RCC 7860 (cell line): ENCODE measurements at places on chromosomes 16 and 17.

GRCh38 chr17:38673707-38674013, 1.1 kb downstream of the EPOP start:
- DNase-seq = no peak

DNA sequence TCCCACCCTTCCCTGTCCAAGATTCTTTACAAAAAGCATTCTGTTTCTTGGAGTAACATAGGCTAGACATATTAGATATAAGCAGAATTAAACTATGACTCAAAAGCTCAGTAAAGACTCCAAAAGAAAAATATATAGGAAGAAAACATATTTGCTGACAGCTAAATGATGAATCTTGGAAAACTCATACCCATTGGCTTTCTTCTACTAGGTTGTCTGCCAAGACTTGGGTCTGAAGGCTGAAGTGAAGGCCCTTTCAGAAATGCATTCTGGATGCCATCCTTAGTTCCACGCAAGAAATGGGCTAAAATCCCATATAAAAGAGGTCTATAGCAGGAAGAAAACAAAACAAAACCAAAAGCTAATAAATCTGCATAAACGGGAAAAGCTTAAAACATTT, 15.1 kb downstream of the CEP20 start:
- DNase-seq = no peak

- DNase-seq = peak; percentile 97
Measured at GRCh38 chr17:32161506-32162365, 19.4 kb downstream of the RHOT1 start.

GRCh38 chr17:76421044-76421407, 31.9 kb downstream of the UBE2O start:
- no peak for DNase-seq

DNA sequence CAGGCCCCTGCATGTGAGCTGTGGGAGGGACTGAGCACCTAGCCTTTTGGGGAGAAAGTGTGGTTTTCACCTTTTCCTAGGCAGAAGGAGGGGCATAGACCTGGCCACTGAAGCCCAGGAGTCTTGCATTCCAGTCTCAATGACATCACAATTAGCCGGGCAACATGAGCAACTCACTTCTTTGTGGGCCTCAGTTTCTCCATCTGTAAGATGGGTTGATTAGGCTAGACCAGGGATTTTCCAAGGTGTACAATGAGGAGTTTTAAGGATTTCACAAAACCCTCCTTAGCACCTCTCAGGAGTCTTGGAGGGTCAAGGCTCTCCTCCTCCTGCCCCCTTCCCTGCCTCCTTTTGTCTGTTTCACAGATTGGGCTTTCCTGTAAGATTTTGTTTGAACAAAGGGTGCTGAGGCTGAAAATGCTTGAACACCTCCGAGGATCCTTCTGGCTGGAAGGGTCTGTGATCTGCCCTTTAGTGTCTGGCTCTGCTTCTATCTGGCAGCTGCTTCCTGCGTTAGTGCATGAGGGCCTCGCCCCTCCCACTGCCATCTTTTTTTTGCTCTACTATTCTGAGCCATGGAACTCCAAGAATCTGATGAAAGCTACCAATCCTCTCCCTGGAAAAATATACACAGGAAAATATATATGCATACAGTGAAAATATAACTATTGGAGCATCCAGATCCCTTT, 52.4 kb upstream of the ETV4 start:
- no peak for DNase-seq
